GM10248 (cell line): ENCODE measurements at places on chromosomes 6 and 20.
A peak's percentile ranks its signal among the peaks of the same experiment; 100 is the strongest.

DNA sequence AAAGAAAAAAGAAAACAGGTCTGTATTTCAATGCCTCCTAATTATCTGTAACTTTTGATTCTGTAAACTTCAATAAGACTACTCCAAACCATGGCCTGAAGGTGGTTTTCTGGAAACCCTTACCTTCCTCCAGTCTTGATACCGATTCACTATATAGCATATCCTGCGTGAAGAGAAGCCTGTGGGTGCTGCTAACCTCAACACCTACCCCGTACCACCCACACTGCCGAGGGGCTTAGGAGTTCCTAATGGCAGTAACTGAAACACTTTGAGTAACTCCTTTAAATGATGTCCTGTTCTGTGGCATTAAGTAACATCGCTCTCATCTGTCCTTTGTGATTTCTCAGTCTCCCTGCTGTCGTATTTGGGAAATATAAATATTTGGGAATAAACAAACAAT, 104.5 kb upstream of the CARMIL1 start:
- no peak for DNase-seq

- no peak for DNase-seq
Measured at GRCh38 chr6:166277892-166278578, 30.2 kb downstream of the PRR18 start.

- DNase-seq = no peak
Measured at GRCh38 chr6:147407571-147407970, 100.9 kb upstream of the SAMD5 start.

GRCh38 chr6:69594405-69594804, 202.4 kb downstream of the LMBRD1 start:
- DNase-seq = no peak

GRCh38 chr6:24117021-24117420, 9.0 kb upstream of the NRSN1 start:
- no peak for DNase-seq

DNA sequence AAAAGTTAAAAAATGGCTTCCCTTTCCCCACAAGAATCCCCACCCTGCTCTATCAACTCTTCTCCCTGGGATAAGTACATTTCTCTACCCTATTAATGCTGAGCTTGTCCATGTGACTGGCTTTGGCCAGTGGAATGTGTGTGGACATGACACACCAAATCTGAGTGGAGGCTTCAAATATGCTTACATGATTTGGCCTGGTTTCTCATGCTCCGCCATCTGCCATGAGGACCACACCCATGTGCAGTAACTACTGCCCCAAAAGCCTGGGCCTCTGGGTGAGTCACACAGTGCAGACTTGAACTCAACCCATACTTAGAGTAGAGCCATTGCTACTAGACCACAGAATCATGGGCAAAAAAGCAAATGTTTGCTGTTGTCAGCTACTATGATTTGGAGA, 65.4 kb downstream of the PRND start:
- no peak for DNase-seq

GRCh38 chr20:407133-407952, 756 bp upstream of the RBCK1 start:
- peak; percentile 92 for DNase-seq

GRCh38 chr6:6826961-6827360, 238.4 kb downstream of the LY86 start:
- no peak for DNase-seq

DNA sequence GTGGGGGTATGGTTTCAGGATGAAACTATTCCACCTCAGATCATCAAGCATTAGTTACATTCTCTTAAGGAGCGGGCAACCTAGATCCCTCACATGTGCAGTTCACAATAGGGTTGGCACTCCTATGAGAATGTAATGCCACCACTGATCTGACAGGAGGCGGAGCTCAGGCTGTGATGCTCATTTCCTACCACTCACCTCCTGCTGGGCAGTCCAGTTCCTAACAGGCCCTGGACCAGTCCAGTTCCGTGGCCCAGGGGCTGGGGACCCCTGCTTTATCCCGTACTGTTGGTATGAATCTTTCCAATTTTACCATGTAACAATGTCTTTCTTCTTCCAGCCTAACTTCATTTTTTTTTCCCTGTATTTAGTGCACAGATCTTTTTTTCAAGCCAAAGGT, 94.9 kb downstream of the OGFRL1 start:
- DNase-seq = no peak

DNA sequence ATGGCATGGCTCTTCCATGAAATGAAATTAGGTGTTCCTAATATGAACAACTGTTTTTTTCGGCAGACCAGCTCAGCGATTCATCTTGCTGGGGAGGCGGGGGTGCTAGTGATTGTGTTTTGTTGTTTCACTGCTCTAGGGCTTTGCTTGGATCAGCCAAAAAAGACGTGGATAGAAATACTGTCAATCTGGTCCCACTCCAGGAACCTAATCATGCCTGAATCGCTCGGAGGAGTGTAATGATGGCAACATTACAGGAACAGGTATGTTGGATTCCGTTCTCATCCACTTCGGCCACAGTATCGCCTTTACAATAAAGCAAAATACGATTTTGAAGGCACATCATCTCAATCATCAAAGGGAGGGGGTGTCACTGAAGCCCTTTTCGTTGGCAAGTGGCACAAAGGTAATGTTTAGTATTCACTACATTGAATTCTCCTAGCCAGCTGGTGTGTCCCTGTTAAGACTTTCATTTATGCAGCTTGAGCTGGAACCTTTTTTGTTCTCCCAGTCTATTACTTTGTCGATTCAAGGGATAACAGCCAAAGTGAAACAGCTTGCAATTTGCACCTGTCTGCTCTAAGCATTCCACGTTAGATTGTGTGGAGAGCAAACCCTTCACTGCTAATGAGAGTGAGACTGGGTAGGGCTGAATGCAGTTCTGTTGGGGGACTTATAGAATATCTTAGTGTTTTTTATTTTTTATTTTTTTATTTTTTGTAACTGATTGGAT, 477.7 kb downstream of the TFAP2A start:
- DNase-seq = no peak

DNA sequence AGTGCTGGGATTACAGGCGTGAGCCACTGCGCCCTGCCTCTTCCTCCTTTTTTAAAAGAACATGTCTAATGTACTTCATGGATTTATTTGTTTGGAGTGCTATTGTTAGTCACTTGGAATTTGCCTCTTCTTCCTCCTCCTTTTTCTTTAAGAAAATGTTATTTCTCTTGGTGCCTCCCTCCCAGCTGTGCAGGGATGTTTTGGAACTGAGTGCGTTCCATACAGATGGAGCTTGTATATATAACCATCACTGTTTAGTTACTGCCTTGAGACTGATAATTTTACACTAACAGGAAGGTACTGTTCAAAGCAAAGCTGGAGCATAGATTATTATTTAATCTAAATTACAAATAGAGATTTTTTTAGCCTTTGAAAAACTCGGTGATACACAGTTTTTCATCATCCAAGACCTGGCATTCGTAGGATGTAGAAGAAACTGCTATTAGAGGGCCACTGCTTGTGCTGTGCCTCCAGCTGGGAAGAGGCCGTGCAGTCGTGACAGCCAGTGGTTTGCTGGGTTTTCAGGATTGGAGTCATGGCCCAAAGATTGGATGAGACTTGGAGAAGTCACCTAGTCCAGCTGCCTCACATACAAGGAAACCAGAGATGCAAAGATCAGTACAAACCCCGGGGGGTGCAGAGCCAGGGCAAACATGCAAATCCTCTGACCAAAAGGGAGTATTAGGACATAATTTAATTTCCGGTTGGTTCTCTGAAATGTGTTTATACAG, 123.1 kb downstream of the PLEKHG1 start:
- DNase-seq = no peak

DNA sequence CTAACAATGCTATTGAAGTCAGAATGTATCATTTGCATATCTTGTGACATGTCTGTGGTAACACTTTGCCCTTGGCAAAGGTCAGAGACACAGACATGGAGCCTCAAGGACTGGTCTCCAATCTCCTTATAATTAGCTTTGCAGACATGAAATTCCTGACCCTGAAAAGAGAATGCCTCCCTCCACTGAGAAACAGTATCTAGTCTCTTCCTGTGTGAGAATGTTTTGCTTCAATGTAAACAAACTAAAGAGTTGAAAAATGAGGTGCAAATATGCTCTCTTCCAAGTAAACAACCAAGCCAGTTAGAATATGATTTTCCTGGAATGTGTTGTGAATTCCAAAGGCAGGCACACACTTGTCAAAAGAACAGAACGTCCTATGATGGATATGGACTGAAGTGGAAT, 407.1 kb upstream of the MARCKS start:
- DNase-seq = no peak

DNA sequence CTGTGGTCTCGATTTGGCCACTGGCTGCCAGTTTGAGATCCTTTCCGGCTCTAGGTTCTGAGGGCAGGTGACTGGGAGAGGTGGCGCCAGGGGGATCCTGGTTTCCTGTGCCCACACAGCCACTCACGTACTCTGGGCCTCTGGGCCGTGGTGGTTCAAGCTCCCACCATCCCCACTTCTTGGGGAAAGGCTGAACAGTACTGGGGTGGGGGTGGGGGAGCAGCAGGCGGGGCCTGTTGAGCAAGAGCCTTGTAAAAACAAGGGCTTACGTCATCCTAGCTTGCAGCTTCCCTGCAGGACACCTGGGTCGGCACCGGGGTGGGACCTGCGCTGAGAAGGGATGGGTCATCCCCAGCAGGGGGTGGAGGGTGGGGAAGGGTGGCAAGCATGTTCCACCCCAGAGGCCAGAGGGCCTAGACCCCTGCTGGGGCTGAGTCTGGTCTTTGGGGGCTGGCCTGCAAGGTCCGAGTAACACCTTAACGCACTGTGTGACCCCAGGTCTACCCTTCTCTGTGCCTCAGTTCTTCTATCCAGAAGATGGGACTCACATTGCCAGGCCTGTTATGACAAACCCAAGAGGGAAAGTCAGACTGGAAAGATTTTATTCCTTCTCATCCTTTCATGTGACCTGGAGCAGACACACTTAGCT, 3.1 kb upstream of the CEBPB start:
- no peak for DNase-seq

DNA sequence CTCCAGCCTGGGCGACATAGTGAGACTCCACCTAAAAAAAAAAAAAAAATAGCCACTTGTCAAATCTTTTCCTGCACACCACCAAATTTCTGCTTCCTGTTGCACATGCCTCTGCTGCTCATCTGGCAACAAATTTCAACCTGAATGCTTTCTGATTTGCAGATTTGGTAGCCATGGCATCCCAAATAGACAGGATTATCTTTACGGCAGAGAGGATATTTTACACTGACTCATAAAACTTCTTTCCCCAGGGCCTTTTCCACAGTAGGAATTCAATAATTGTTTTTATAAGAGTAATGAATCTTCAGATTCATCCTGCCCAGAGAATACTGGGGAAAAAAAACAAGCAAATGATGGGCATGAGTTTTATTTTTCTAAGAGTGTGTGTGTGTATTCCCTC, 264.6 kb downstream of the FRK start:
- DNase-seq = no peak
